ENCODE measurements at places on chromosomes 6 and 20.

DNA sequence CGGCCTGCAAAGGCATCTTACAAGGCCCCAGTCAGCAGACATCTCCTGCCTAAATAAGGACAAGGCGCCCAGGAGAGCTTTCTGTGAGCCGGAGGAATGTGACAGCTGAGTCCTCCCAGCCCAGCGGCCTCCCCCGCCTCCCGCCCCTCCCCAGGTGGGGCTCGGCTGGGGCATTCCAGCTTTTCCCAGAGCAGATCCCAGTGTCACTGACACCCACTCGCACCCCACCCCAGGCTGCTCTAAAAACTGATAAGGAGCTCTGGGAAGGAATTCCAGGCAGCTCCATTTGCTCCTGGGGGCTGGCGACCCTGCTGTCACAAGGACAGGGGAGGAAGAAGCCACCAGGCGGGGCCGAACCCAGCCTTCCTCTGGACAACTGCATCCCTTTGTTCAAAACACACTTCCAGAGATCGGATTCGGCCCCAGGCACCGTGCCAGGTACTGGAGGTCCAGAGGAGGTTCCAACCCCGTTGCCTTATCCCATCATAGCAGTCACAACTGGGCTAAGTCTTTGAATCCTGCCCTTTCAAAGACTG, 49.7 kb downstream of the JPH2 start:
- no peak for DNase-seq

DNA sequence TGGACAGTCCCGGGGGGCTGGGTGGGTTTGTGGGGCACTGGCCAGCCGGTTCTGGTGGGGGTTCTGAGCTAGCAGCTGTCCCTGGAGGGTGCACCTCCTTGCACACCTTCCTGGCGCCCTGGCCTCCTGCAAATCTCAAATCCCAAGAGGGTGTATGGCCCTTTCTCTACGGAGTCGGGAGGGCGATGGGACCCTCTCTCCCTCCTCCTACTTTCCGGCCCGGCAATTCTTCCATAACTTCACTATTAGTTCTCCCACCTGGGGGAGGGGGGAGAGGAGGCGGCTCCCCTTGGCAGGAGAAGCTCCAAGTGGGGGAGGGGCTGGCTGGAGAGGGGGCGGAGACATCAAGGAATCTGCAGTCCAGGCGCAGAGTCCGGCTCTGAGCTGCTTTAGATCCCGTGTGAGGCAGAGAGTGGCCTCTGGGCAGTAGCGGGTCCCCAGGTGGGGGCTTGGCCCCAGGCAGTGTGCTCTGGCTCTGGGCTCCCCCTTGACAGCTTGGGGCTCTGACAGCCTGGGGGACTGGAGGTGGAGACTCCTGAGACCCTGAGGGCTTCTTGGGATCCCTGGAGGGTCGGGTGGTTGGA, 1.4 kb upstream of the LAMA5 start:
- DNase-seq: no peak

GRCh38 chr6:75299801-75300530, 15.4 kb upstream of the TMEM30A start:
- DNase-seq: no peak

DNA sequence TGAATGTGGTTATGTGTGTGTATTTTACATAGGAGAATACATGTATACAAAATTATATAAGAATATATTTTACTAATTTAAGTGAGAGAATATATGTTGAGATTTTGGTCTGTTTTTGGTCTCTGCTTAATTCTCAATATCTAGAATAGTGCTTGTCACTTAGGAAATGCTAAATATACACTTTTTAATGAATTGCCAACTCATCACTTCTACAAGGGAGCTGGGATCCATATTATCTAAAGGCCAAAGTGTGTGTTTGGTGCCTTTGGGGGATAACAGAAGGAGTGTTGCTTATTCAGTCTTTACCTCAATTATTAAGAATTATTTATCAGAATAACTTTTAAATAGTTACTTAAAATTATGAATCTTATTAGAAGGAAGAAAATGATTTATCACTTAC, 1304.8 kb downstream of the HACE1 start:
- DNase-seq: no peak

DNA sequence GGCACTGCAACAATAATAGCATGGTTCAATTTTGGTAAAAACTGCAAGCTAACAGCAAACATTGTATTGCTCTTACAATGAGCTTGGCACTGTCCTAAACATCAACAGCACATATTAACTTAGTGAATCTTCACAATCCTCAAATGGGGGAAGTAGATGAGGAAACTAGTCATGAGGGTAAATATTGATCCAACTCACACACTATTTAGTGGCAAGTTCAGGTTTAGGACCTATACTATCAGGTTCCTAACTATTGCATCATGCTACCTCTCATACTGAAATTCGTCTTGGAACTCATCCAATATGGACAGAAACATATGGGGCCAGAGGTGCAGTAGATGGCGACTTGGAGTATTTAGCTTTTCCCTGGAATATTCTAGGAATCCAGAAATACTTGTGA, 34.2 kb downstream of the FKBP1C start:
- DNase-seq: no peak

- no peak for DNase-seq
Measured at GRCh38 chr6:140346428-140346827, 972.0 kb upstream of the CITED2 start.

GRCh38 chr20:50169329-50169823, 15.9 kb upstream of the PEDS1 start:
- DNase-seq: peak; percentile 56

DNA sequence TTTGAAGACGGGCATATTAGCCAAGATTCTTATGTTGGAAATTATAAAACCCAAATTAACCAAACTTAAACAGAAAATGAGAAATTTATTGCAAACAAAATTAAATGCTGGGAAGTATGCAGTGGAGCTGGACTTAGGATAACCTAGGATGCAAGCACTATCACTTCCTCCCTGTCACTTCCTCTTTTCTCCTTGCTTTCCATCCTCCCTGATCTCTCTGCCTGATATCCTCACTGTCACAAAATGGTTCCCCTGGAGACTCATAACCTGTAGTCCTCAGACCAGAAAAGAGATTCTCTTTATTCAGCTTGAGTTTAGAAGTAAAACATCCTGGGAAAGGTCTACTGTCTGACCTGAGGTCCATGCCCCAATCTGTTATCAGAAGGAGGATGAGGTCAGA, 7.4 kb upstream of the KLHL32 start:
- DNase-seq: no peak

- no peak for DNase-seq
Measured at GRCh38 chr6:158081657-158081935, 86.5 kb downstream of the SERAC1 start.

DNA sequence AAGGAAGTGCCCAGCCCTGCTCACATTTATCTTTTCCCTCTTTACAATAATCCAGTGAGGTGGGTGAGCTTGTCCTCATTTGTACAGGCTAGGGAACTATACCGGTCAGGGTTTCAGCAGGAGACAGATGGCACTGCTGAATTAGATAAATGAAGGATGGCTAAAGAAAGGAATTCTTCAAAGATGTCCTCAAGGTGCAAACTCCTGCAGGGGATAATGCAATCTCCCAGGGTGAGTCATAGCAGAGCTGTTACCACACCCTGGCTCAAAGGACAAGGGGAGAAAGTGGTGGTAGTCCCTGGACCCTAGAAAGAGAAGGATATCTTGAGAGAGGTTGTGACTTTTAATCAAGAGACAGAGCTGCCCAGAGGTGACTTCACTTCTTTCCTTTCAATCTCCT, 66.7 kb downstream of the RFPL4B start:
- DNase-seq: no peak

DNA sequence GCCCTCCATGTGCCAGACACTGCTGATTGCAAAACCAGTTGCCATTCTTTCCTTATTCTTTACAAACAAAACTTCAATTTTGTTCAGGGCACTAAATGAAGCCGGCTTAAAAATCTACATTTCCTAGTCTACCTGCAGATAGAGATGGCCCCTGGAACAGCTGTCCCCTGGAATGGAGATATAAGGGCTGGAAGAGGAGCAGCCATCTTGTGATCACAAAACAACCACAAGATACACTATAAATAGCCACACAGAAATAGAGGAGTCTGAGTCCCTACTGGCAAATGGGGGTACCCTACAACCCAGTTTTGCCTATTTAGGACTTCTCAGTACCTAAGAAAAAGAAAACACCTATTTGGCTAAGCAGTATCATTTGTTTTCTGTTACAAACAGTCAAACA, 115.9 kb upstream of the BEND6 start:
- DNase-seq: no peak
